ENCODE measurements at places on chromosomes 4 and X.

DNA sequence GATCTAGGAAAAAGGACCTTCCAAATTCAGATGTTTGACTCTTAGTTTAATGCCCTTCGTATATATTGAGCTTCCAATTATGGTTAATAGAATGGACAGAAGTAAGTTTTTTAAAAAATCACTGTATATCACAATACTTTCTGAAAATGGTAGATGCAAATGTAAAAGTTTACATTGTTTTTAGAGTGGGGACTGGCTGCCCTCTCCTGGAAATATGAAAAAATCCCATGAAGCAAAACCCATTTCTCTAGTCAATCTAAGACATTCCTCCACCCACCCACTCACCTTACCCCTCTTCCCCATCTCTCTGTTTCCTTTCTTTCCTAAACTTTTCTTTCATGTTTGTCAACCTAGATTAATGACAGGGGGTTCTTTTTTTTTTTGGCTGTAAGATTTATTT is 134.5 kb downstream of the ARHGAP6 start:
- no peak for DNase-seq

DNA sequence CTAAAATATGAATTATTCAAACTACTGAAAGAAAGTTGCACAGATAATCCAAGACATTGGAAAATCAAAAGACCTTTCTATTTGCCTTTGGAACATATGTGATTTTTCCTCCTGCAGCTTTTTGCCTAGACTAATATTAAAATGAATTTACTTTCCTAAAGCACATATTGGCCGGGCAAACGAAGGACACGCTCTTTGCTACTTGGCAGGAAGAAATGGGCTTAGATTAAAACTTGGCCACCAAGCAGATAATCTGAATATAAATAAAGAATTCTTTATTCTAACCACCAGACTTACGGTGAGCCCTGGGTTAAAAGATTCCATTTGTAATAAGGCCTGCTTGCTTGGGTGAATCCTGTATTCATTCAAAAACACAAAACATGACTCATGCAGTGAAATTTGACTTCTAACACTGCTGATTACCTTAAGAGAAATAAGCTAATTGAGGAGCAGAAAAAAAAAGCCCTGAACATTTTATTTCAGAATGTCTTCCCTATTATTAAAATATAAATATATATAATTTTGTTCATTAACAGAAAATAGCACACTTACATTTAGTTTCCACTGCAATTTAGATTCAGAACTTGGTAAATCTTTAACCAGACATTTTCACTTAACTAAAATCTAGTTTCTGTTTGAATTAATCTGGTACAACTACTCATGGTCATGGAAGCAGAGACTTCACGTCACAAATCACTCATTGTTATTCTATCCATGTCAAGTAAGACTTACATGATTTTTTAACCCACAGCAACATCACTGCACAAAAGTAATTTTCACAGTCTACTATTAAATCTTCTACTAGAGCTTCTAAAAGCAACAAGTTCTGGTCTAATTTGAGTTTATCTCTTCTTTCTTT is 116.1 kb upstream of the PLAC1 start:
- no peak for DNase-seq

- no peak for DNase-seq
Measured at GRCh38 chrX:134502686-134503085, 42.7 kb downstream of the HPRT1 start.

DNA sequence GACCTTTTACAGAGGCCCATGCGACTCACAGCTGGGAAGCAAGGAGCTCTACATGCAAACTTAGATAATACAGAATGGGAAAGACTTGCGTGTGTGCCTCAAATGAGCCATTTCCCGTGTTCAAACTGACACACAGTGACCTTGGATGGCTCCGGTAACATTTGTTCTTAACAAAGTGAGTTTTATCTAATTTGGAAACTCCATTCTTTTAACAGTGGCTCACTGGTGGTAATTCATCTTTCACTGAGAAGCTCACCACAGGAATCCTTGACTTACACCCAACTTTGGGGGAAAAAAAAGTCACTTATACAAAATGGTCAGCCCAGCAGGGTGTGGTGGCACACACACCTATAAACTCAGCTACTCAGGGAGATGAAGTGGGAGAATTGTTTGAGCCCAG is 190.6 kb downstream of the LDB2 start:
- no peak for DNase-seq

- no peak for DNase-seq
Measured at GRCh38 chrX:39890807-39891206, 207.0 kb downstream of the BCOR start.

DNA sequence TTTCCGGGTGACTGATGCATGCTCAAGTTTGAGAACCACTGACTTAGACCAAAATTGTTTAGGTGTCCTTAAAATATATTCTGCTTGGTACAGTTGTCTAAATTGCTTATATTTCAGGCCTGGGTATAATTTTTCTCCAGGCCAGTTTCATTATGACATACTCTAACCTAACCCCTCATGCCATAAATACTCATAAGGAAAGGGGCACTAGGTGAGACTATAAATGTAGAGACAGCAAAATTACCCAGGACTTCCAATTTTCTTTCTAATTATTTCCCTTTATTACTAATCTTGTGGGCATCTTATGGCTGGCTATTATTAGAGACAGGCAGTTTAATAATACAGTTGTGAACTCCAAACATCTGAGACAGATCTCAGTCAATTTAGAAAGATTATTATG is 150.2 kb downstream of the RRAGB start:
- DNase-seq: no peak

DNA sequence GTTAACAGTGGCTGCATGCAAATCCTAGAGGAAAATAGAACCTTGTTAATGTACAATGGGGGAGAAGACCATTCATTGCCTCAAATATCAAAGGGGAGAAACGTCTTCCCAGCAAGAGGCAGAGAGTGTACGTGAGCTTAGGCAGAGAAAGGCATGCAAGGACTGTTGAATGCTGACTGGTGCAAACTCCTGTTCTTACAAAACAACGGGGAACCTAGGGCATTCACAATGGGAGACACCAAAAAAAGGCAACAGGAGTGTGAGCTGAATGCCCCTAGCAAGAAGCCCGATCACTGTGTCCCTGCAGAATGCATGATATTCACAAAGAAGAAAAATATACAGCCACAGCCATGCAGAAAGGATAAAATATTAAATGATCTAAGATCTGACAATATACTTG is 184.9 kb downstream of the NSUN7 start:
- DNase-seq: no peak

GRCh38 chr4:24801136-24801855 is 5.9 kb downstream of the SOD3 start:
- DNase-seq: no peak

DNA sequence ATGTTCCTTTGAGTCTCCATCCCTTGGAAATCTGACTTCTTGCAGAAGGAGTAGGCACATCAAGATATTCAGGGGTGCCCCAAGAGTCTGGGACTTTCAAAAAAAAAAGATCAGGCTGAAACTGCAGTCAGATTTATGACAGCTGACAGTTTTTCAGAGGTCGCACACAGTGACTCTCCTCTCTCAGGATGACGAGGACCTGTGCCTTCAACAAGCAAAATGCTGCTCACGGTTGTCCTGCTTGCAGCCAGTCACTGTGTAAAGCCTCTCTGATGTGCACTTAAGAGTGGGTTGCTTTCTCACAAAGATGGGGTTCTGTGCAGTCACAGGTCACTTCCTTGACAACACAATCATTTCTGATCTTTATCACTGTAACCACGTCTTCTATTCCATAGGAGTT is 178.2 kb downstream of the PTTG2 start:
- DNase-seq: no peak

GRCh38 chr4:140839406-140839805 is 83.2 kb upstream of the TBC1D9 start:
- no peak for DNase-seq

GRCh38 chrX:71581210-71581609 is 3.0 kb downstream of the GCNA start:
- no peak for DNase-seq

- DNase-seq: no peak
Measured at GRCh38 chrX:107025545-107025944, 25.5 kb upstream of the MORC4 start.

DNA sequence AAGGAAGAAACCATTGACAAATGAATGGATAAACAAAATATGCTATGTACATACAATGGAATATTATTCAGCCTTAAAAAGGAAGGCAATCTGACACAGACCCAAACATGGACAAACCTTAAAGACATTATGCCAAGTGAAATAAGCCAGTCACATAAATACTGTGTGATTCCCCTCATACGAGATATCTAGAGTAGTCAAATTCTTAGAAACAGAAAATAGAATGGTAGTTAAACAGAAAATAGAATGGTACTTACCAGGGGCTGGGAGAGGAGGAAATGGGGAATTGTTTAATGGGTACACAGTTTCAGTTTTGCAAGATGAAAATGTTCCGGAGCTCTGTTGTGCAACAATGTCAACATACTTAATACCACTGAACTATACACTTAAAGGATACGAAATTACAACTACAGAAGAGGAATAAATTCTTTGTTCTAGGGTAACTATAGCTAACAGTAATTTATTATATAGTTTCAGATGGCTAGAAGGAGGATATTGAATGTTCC is 47.8 kb upstream of the DUSP21 start:
- no peak for DNase-seq

- DNase-seq: no peak
Measured at GRCh38 chr4:166064721-166065120, 191.7 kb downstream of the TLL1 start.

DNA sequence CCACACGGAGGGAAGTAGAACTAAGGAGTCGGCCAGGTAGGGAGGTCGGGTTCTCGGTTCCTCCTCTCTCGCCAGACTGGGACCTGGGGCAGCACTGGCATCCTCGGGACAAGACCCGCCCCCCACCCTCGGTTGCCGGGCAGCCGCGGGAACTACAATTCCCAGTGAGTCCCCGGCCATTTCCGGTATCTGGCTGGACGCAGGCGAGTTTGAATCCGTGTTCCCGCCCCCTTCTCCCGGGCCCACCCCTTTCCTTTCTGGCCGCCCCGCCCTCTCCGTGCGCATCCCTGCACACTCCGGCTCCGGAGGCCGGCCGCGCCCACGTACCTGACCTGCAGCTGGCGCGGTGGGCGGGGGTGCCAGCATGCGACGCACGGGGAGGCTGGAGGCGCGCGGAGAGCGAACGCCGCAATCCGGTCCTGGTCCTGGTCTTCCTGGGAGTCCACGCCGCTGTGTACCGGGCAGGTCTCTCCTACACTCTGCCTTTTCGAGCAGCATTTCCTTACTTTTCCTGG is 10.2 kb upstream of the DLG3 start:
- DNase-seq: peak; percentile 79

DNA sequence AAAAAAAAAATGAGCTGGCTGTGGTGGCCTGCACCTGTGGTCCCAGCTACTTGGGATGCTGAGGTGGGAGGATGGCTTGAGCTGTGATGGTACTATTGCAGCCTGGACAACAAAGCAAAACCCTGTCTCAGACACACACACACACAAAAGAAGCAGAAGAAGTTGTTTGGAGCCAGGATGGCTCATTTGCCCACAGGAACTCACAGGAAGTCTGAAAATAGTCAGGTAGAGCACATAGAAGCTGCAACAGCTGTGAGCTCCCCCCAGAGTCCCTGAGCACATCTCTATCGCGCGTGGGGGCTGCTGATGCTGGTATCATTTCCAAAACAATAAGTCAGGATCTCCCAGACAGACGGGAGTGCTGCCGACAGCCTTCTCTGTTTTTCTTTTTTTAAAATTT is 13.4 kb upstream of the DHRSX start:
- DNase-seq: no peak

GRCh38 chr4:5338531-5338930 is 287.3 kb downstream of the STK32B start:
- DNase-seq: no peak

- DNase-seq: no peak
Measured at GRCh38 chr4:183118585-183118984, 19.5 kb downstream of the WWC2 start.

DNA sequence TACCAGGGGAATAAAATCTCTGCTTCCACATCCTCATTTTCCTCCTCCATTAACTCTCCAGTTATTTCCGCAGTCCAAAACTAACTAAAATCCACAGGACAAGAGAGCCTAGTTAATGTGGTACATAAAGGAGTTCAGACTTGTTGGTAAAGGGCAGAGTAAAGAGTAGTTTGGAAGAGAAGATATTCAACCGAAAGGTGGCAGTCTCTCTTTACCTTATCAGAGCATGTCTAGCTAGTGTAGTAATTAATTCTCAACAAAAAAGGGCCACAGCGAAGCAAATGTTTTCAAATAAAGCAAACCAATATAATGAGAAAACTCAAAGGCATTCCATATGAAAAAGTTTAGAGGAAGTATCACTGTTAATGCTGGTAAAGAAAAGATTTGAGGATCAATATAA is 286.5 kb downstream of the GLUD2 start:
- DNase-seq: no peak

DNA sequence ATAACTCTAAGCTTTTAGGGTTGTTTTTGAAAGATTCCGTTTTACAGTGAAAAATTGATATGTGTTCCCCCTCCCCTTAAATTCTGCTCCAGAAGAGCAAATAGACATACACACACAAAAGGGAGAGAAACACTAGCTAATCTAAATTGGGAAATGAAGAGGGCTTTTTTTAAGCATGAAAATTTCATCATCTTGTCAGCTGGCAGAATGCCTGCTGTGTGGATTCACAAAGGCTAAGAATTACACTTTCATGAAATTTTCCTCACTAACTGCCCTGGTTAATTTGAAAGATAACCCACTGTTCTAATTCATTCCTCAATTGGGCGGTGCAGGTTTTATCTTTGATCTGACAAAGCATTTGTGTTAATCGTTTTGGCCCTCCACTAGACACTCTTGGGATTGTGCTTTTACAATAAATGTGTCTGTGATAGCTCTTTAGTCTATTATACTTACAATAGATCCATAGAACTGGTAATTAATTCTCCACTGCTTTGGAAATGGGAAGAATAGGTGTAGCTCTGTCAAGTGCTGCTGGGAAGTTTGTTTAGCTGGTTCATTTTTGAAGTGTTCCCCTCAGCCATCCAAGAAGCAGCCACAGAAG is 152.9 kb downstream of the POLA1 start:
- DNase-seq: no peak

DNA sequence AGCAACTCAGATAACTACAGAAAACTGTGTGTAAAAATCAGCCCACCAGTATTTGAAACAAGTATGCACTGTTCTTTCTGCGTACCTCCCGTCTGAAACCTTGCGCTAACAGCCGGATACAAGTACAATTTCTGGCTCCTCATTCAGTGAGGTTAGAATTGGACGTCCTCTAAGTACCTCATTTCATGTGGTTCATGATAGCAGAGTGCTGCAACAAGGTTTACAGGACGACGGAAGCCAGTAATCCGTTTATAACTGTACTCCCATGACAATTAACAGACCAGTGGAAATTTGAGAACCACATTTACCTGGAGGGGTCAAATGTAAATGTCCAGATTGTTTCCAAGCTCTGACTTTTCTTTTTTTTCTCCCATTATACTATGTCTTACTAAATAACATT is 52.9 kb upstream of the TENM3 start:
- DNase-seq: no peak

- DNase-seq: peak; percentile 6
Measured at GRCh38 chrX:85244450-85245211, 840 bp downstream of the ZNF711 start.

GRCh38 chr4:90254357-90254756 is 127.2 kb downstream of the CCSER1 start:
- DNase-seq: no peak

Data from NCI-H446 (cell line).